ENCODE measurements at places on chromosomes 12 and 14.

DNA sequence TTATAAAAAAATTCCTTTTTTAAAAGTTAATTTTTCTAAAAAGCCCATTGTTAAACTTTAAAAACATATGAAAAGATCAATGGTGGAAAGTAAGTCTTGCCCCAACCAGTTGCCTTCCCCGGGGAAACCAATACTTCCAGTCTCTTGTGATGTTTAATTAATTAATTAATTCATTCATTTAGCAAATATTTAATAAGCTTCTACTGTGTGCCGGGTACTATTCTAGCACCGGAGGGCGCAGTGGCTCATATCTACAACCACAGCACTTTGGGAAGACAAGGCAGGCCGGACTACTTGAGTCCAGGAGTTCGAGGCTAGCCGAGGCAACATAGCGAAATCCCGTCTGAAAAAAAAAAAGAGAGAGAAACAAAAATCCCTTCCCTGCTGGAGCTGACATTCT is 87.4 kb downstream of the HECTD4 start:
- no peak for DNase-seq

DNA sequence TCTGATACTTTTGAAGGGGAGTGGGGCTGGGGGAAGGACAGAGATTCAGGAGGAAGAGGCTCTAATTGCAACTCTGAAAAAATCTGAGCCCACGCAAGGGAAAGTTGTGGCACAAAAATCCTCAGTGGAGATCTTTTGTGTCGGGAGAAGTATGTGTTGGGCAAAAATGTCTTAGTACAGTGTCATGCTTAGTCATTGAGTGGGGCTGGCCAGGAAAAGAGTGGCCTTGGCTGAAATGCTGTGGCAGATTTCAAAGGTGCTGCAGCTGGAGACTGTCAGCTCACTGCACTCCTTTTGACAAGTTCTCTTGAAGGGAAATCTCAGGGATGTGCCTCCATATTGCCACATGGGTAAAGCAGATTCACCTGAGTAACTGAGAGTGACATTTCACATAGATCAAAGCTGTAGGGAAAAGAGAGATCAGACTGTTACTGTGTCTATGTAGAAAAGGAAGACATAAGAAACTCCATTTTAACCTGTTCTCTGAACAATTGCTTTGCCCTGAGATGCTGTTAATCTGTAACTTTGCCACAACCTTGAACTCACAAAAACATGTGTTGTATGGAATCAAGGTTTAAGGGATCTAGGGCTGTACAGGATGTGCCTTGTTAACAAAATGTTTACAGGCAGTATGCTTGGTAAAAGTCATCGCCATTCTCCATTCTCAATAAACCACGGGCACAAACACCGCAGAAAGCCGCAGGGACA is 36.0 kb upstream of the GLIPR1 start:
- no peak for DNase-seq

DNA sequence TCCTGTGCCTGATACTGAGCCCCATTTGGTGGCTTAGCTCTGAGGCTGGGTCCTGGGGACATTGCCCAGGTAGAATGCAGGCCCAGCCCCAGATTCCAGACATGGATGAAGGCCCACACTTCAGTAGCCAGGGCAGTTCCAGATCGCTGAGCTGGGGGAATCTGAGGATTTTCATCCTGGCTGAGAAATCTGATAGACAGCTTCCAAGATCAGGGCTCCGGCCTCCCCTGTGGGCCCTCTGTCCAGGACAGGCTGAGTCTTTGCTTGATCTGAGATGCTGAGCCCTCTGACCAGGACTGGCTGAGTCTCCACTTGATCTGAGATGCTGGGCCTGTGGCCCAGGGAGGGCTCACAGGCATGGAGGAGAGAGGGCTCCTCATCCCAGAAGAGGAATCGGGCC is 3.3 kb upstream of the RASAL1 start:
- DNase-seq = no peak

DNA sequence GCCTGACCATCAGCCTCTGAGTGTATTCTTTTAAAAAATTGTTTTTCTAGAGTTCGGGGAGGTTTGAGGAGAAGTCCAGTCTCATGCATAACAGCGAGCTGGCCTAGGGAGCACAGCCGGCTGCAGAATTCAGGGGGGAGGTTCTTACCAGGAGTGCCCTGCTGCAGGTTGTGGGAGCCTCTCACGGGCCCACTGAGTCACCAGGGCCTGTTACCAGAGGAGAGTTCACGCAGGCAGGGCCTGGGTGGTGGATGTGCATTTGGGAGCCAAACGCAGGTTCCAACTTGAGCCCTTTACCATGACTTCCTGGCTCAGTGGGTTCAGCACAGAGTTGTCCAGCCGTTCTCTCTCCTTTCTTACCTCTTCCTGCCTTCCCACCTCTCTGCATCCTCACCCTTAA is 14.4 kb downstream of the CD9 start:
- no peak for DNase-seq

DNA sequence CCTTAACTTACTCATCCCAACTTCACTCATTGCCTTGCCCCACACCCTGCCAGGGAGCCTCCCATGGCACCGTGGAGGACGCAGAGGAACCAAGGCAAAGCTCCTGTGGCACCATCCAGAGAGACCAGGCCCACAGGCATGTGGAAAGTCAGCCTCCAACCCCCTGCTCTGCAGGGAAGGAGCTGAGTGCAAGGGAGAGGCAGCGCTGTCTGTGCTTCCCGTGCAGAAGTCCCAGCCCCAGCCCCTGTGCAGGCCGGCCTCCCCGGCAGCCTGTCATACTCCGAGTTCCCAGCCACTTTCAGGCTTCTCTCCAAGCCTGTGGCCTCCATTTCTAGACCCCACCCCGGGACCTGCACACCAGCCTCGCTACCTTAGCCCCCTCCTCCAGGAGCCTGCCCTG is 106.4 kb downstream of the SINHCAF start:
- DNase-seq = no peak

GRCh38 chr12:95808146-95808545 is 17.6 kb upstream of the NTN4 start:
- DNase-seq = no peak

DNA sequence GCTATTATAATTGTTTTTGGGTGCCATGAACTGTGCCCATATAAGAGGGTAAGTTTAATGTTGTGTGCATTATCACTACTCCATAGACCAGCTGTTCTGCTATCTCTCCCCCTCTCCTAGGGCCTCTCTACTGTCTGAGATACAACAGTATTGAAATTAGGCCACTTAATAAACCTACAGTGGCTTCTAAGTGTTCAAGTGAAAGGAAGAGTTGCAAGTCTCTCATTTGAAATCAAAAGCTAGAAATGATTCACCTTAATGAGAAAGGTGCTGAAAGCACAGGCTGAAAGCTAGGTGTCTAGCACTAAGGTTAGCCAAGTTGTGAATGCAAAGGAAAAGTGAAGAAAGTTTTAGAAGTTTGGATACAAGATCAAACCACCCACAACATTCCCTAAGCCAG is 168.0 kb downstream of the SLC16A7 start:
- DNase-seq = no peak

DNA sequence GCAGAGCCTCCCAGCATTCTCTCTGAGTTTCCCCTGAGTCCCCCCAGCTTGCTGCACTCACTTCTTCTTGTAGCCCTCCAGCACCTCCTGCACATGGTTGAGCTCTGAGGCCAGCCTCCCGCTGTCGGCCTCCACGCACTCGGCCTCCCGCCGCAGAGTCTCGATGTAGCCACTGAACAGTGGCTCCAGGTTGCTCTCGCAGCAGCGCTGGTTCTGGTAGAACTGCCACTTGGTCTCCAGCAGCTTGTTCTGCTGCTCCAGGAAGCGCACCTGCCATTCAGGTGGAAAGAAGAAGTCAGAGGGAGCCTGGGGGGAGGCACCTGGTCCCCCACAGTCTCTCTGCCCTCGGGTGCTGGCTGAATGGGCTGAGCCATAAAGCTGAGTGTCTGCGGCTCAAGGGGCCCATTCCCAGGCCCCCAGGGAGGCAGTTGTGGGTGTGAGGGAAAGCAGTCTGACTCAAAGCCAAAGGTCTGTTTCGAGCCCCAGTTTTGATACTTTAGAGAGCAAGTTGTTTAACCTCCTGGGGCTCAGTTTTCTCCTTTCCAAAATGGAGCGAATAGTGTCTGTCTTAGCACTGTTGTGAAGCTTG is 2.3 kb downstream of the KRT85 start:
- no peak for DNase-seq

DNA sequence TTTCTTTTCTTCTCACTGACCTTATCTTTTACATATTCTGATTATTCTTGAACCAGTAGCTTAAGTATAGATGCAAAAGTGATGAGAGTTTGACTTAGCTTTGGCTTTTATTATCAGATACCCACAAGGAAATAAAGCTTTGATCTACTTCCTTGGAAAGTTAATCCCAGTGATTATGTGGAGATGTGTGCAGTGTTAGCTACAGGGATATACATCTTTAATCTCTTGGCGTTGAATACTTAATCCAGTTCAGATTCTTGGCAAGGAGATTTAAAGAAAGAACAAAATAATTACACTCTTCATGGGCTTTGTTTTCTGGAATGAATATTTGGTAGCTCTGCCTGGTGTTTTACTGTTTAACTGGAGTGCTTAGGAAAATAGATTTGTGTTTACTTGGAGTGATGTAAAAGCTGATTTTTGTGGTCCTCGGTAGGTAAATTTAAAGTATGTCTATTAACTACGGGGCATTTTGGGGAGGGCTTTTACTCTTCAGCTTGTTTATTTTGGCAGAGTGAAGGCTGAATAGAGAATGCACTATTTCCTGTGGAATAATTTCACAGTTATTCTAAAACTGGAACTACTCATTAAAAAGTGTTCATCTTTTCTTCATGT is 150.1 kb upstream of the LRIG3 start:
- DNase-seq = no peak

- peak; percentile 43 for DNase-seq
These were observed 21.8 kb downstream of the VPS37B start for GRCh38 chr12:122874081-122874480.

GRCh38 chr12:113418213-113418879 is 3.8 kb upstream of the SDSL start:
- no peak for DNase-seq

Measured in stimulated activated CD4-positive, alpha-beta T cell treated with anti-CD3 and anti-CD28 coated beads, Interleukin-12 subunit alpha, Interleukin-12 subunit beta, amount 100 ng/mL, for 4 hours (primary cell).